ENCODE measurements at places on chromosomes 3 and 15. TPM values are rescaled to one million over a fixed set of nuclear protein-coding genes. Genes with fewer than 3 reads are reported as not detected.

IDH3A gene
- 74.9 TPM for total RNA-seq

CACNA2D2 gene
- not detected for total RNA-seq

TEX9 gene
- total RNA-seq, result 2.4 TPM

EFCAB12 gene
- total RNA-seq, result not detected

ROBO2 gene
- 0.32 TPM for total RNA-seq

KLHL24 gene
- 6.5 TPM for total RNA-seq

SOX14 gene
- not detected for total RNA-seq

MESP1 gene
- 0.13 TPM for total RNA-seq

LMCD1 gene
- 48.2 TPM for total RNA-seq

DNA sequence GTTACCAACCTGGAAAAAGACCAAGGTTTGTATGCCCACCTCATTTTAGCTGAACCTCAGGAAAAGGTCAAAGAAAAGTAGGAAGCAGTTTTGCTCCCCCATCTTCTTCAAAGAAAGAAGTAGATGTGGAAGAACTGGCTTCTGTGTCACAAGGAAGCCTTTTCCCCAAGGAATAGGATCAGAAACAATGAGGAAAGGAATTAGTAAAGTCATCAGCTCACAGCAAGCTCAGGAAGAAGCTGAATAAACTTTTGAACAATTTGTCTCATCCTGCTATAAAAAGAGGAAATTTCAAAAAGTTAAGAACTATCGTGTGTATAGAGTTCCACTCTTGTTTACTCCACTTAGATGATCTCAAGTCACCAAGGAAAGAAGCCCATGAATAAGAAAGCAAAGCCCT lies 174.2 kb downstream of the PDE8A start:
- no peak for DNase-seq

- no peak for DNase-seq
These were observed 90.6 kb downstream of the MYO5A start for GRCh38 chr15:52438047-52438446.

DNA sequence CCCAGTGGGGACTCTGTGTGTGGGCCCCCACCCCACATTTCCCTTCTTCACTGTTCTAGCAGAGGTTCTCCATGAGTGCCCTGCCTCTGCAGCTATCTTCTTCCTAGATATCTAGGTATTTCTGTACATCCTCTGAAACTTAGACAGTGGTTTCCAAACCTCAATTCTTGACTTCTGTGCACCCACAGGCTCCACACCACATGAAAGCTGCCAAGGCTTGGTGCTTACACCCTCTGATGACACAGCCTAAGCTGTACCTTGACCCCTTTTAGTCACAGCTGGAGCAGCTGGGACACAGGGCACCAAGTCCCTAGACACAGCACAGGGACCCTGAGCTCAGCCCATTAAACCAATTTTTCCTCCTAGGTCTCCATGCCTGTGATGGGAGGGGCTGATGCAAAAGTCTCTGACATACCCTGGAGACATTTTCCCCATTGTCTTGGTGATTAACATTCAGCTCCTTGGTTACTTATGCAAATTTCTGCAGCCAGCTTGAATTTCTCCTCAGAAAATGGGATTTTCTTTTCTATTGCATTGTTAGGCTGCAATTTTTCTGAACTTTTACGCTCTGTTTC lies 304.5 kb downstream of the OTOL1 start:
- DNase-seq, result no peak

DNA sequence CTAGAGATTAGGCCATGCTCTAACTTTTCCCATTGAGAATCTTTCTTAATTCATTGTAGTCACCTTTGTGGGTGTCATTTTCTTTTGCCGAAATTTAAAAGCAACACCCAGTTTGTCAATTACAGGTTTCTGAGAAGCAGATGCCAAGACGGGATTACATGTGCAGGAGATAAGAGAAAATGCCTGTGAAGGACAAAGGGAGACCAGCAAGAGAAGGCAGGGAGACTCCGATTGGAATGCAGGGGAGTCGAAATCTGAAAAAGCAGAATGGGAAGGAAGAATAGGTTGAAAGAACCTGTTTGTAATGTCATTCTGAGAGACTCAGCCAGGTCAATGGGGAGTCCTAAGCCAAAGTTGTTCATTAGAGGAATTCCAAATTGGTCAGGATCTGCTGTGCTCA lies 3.6 kb upstream of the DPH6 start:
- no peak for DNase-seq

- peak; percentile 55 for DNase-seq
These were observed 50.6 kb downstream of the IQSEC1 start for GRCh38 chr3:13022348-13023234.

GRCh38 chr3:147661916-147662315 lies 252.8 kb downstream of the ZIC1 start:
- no peak for DNase-seq

DNA sequence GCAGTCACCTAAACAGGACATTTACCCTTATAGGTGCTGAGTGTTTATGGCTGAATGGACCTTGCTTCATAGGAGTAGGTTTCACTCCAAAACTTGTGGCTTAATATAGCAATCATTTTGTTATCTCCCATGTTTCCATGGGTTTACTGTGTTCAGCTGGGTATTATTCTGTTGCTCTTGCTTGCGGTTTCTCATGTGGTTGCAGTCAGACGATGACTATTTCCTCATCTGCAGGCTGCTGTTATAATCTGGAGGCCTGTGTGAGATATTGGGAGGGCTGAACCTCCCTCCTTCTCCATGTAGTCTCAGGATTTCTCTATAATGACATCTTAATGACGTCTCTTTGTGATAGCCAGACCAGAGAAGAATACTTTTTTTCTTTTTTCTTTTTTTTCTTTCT lies 98.1 kb downstream of the ZPLD1 start:
- peak; percentile 17 for DNase-seq

DNA sequence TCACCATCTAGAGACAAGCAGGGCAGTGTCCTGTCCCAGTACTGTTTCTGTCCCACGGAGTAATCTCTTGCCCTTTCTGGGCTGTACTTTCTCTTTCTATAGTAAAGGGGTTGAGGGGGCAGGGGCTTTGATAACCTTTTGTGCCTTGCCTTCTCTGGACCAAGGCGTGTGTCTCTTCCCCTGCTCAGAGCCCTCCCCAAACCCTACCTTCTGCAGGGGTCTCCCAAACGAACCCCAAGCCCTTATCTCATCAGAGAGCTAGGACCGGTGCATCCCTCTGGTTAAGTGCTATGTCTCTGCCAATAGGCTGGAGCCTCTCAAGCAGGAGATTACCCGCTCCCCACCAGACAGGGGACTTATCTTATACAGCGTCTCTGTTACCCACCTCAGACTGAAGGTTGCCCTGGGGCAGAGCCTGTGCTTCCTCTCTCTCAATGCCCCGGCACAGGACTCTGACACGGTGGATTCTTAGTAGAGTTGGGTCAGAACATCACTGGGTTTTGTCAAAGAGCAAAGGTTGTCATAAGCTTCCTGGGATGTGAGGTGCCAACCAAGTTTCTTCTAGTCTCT lies 2.9 kb downstream of the PLEKHO2 start:
- DNase-seq, result no peak

DNA sequence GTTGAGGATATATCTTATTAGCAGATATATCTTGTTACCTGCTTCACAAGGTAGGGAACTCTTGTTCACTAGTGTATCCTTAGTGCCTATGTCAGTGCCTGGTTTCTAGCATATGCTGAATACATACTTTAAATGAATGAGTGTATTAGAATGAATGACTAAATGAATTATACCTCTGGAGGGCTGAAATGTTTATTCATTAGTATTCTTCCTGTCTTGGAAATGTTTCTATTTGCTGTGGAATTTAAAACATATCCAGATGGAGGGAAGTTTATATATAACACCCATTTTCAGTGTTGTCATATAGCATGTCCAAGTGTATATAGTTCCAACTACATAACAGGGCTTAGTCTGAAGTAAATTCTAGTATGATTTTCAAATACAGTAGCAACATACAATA lies 581.5 kb downstream of the TBL1XR1 start:
- no peak for DNase-seq

DNA sequence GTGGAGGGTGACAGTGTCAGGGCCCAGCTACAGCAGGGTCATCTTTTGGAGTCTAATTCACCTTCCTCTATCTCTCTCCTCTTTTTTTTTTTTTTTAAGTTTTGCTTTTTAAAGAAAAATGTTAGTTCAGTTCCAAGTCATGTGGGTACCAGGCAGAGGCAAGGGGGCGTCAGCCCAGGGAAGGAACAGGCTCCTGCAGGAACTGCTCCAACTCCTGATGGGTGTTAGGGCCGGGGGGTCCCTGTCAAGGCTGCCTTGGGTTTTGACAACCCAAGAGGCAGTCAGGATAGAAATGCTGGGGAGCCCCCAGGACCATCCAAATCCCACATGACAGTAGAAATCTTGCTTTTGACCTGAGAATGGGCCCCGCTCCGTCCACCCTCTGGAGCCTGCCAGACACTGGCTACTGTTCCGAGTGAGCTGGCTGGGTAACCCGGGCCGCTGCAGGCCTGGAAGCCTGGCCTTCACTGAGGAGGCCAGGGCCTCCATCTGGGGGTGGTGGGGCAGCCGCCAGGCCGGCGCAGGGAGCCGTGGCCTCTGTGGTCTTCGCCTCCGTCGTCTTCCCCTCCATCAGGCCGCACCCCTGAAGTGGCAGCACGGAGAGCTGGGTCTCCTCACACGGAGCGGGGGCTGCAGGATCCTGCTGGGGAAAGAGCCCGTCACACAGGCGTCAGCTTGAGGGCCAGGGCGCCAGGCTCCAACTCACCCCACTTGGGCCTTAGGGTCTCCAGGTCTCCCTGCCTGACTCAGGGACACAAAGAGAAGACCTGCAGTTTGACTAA lies 24.2 kb downstream of the RNU5B-1 start:
- no peak for DNase-seq

DNA sequence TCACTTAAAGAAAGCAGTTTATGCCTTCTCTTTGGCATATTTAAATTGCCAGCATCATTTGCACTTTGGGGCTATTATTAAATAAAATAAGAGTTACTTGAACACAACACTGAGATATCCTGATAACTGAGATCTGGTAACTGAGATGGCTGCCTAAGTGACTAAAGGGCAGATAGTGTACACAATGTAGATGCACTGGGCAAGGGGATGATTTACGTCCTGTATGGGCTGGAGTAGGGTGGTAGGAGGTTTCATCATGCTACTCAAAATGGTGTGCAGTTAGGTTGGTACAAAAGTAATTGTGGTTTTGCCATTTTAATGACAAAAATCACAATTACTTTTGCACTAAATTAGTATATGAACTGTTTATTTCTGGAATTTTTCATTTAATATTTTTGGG lies 196.1 kb downstream of the UBE2E2 start:
- DNase-seq, result no peak

DNA sequence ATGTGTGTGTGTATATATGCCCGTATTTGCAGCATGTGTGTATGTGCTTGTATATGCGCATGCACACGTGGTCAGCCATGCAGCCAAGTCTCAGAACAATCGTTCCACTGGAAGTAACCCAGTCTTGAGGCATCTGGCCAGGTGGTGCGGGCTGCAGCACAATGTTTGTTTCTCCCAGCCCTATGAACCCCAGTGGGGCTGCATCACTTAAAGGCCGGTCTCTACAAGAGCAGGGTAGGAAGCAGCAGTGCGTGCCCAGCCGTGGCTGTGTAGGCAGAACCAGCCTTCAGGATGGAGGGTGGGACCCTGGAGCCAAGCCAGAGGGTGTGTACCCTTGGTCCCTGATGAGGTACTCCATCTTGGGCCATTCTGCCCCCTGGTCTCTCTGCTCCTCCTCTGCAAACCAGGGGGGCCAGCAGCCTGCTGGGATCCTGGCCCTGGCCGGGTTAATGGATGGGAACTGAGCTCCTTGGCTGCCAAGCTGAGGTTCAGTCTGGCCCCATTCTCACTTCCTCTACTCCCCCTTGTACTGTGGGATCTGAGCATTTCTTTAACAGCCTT lies 11.8 kb downstream of the KLF13 start:
- no peak for DNase-seq

DNA sequence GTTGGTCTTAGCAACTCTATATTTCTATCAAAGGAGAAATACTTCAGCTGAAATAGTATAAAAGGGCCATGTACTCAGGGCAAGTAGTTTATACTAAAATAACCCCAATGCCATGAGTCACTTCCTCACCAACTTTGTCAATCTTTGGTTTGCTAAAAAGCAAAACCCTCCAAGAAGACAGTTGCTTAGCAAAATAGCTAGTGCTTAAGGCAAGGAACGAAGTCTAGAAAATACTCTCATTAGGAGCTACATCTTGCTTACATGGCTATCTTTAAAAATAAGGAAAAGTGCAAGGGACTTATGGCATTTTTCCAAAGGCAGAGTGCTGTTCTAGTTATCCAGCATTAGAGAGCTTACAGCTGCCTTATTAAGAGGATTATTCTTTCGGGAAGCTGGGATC lies 28.4 kb downstream of the P3H2 start:
- DNase-seq, result peak; percentile 88

DNA sequence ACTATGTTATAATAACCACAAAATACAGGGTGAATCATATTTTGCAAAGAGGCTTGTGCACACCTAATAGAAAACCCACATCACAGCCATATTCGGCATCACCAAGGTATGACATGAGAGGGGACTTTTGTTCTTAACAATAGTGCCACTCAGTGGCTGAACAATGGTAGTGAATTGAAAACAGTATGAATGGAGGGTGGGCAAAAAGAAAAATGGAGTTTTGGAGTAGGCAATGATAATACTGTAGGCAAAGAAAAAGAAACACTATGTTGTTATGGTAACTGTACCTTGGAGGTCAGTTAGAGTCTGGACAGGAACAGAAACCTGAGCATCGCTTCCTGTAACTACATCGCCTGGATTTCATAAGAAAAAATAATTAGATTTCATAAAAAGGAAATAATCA lies 348.6 kb downstream of the PLCL2 start:
- peak; percentile 71 for DNase-seq

- DNase-seq, result no peak
These were observed 156.5 kb downstream of the PDCD6IP start for GRCh38 chr3:33954956-33955355.

GRCh38 chr3:58874248-58874741 lies 175.5 kb downstream of the CFAP20DC start:
- DNase-seq, result peak; percentile 41

DNA sequence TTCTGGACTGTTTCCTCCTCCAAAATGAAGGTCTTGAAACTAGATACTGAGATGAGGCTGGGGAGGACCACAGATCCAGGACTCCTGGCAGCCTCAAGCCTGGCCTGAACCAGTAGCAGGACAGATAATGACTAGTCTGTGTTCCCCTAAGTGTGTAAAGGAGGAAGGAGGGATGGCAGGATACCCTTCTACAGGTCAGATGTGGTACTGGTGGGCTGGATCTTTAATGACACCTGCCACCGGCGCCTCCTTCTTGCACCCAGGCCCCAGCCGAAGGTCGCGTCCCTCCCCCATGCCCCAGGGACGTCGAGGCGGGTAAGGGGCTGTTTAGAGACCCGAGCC lies 556 bp downstream of the USP19 start:
- no peak for DNase-seq

DNA sequence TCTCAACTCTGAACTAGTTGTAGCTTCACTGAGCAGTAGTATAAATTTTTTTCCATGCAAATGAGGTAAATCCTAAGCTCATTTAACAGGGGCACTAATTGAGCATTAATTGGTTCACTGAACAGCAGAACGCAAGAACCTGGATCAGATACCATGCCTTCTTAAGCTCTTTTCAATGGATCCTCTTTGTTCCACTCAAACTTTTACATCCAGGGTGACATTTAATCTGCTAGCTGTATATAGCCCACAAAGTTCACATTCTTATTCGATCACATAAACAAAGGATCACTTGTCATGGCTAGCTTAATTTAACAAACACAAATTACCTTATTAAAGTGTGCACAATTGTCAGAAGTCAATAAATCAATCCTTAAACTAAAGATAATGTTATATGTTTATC lies 281.6 kb downstream of the CNTN6 start:
- no peak for DNase-seq

- no peak for DNase-seq
These were observed 14.1 kb downstream of the KCNMB3 start for GRCh38 chr3:179236669-179237301.

Data from HFFc6 (cell line).